Activated naive CD4-positive, alpha-beta T cell treated with anti-CD3 and anti-CD28 coated beads, Interleukin-2, amount 10 ng/mL, durations not matched to agents 7 days and 5 days (primary cell): ENCODE measurements at places on chromosomes 2 and 18.

DNA sequence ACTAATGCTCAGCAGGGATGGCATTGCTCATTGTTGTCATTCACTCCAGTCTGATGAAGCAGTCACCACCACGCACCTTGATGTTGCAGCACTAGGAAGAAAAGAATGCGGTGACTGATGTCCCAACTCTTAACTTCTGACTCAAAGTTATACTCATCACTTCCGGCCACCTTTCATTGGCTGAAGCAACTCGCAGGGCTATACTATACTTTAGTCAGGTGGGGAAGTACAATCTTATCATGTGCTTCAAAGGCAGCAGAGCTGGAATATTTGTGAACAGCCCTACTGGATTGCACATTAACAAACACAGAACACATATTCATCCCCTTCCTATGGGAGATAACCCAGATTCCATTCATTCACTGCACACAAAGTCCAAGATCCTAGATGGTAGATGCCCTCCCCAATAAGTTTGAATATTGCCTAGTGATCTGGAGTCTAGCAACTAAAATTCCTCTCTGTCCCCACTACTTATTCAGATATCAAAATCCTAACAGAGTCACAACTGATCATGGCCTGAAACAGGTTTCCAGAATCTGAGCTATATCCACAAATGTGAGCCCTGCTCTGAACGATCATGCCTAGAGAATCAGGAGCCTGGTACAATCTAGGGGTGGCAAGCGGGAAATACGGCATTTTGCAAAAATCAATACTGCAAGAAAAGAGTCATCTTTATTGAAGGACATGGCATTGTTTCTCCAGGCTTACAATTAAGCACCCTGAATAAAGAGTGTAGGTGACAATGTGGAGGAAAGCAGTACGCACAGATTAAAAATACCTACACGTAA, 3.4 kb upstream of the SPATS2L start:
- no peak for DNase-seq

- no peak for DNase-seq
These were observed 9.8 kb downstream of the PPP1CB start for GRCh38 chr2:28761420-28761819.

GRCh38 chr2:35415282-35415681, 940.3 kb upstream of the CRIM1 start:
- no peak for DNase-seq

DNA sequence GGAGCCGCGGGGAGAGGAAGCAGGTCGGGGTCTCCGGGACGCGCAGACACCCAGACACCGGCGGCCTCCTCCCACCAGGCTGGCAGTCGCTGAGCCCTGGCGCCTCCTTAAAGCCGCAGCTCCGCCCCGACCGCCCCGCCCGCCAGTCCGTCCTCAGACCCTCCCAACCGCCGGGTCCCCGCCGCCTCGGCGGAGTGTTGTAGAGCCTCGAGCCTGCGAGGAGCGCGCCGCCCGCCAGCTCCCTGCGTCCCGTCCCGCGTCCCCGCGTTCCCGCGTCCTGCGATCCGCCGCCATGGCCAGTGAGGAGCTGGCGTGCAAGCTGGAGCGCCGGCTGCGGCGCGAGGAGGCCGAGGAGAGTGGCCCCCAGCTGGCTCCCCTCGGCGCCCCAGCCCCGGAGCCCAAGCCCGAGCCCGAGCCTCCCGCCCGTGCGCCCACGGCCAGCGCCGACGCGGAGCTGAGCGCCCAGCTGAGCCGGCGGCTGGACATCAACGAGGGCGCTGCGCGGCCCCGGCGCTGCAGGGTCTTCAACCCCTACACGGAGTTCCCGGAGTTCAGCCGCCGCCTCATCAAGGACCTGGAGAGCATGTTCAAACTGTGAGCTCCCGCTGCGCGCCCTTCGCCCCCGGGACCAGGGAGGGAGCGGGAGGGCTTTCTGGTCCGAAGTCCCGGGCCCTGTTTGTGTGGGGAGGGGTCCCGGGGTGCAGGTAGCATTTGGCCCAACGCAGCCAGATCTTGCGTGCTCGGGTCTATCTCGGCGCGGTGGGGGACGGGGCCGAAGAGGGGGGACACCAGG, at the start of gene EFHD1:
Gene EFHD1, plus strand, starts transcription at position 192 of the 793 bp plus-strand sequence. Its CDS starts 101 bp downstream, at position 293.
- peak; percentile 76 for DNase-seq

GRCh38 chr18:77528872-77529271, 279.2 kb downstream of the GALR1 start:
- DNase-seq, result no peak

- no peak for DNase-seq
These were observed 29.6 kb upstream of the TTN start for GRCh38 chr2:178836807-178837206.

- DNase-seq, result no peak
These were observed 84.8 kb upstream of the TCF4 start for GRCh38 chr18:55672574-55673361.
